ENCODE measurements at places on chromosomes 1 and 21.

DNA sequence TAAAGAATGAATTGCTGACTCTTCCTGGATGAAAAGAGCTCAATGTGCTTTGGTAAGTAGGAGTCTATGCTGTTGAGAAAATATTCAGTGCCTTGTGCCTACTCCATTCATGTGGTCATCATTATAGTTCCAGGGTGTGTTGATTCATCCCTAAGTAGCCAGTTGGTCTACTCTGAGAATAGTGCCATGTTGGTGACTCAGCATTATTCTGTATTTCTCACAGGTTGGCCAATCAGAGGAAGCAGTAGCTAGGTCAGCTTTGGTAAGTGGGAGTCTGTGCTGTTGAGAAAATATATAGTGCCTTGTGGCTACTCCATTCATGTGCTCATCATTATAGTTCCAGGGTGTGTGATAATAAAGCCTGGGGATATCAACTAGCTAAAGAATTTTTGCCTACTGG is 397.3 kb downstream of the AGBL4 start:
- DNase-seq: no peak

DNA sequence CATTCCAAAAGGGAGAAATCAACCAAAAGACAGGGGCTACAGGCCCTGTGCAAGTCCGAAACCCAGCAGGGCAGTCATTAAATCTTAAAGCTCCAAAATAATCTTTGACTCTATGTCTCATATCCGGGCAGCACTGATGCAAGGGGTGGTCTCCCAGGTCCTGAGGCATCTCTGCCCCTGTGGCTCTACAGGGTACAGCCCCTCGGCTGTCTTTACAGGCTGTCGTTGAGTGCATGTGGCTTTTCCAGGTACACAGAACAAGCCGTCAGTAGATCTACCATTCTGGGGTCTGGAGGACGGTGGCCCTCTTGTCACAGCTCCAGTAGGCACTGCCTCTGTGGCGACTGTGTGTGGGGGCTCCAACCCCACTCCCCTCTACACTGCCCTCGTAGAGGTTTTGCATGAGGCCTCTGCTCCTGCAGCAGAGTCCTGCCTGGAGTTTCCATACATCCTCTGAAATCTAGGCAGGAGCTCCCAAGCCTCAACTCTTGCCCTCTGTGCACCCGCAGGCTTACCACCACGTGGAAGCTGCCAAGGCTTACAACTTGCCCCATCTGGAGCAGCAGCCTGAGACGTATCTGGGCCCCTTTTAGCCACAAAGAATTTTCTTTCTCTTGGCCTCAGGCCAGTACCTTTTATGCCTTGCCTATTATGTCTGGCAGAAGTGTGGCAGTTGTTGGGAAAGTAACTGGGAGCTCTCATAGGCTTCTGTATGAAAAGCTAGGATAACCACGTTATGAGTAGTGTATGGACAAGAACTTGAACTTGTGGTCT is 52.5 kb downstream of the POU2F1 start:
- DNase-seq: no peak

DNA sequence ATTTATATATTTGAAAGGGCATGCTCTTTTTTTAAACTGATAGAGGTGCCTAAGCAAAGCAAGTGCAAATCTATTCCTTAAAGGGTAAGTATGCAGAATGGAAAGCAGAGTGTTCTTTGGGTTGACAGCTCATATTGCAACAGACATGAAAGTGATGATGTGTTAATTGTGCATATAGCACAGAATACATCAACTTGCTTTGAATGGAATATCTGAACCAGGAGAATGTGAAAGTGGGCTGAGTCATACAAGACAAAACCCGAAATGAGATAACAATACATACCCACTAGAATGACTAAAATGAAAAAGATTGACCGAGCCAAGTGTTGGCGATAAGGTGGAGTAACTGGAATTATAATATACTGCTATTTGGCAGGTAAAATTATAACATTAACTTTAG is 4.3 kb downstream of the CR1 start:
- no peak for DNase-seq

DNA sequence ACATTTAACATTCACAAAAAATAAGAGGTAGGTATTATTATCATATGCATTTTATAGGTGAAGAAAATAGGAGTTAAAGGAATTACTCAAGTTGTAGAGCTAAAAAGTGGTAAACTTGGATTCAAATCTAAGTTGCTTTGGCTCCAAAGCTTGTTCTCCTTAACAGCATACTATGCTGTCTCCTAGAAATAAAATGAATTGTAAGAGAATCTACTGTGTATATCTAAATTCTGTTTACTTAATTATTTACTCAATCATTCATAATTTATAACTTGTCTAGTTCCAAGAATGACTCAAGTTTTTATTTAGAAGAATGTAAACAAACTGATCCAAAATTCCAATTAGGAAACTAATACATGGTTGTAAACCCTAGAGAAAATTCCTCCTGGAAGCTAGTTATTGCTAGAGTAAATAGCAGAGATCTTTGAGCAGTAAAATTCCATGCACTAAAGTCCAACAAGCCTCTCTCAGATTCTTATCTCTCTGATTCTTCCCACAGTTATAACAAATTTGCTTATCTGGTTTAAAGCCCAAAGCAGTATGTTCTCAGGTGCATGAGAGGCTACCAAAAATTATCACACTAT is 132.5 kb upstream of the DPT start:
- no peak for DNase-seq

DNA sequence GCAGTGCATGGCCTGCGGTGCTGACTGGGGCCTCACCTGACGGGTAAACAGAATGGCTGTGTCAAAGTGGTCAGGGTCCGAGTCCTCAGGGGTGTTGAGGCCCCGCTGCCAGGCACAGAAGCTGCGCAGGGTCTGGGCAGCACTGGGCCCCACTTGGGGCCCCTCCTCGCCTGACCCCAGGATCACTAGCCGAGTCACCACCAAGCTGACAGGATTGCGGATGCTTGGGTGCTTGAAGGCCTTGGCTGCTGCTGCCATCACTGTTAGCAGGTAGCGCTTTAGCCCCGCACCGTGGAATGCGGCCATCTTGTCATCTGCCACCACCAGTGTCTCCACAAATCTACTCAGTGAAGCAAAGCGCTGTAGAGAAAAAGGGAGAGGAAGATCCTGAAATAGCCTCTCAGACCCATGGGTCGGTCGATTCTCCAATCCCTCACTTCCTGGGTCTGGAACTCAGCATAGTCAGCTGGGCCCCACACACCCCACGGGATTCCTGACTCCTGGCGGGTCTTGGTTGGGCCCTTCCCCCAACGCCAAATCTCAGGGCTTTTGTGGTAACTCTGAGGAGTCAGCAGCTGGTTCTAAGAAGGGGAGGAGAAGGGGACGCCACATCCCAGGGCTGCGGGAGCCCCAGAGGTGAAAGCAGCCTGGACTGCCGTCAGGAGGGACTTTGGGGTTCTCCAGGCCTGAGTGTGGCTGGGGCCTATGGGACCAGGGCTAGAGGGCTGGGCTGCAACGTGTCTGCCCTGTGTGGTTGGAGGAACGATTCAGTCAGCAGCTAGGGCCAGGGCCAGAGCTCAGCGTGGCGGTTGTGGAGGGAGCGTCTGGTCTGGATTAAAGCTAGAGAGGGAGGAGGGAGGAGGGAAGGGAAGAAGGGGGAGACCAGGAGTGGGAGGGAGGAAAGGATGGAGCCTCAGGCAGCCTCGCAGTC is 2.1 kb downstream of the ADAMTS4 start:
- no peak for DNase-seq

DNA sequence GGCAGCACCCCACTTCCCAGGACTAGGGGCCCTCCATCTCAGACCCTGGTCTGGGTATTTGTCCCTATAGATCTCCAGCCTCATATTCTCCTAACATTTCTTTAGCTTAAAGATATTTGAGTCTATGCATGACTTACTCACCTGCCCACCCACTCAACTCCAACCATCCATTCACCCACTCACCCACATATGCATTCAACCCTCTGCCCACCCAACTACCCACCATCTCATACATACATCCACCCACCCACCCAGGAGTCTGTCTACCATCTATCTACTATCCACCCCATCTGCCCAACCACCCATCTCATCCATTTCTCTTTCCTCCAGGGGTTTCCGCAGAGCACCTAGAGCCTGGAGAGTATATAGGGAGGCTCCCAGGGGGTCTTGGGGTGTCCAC is 42.7 kb downstream of the FAAH start:
- DNase-seq: no peak

- no peak for DNase-seq
Observed at GRCh38 chr1:107574044-107574443, 390.9 kb downstream of the VAV3 start.

DNA sequence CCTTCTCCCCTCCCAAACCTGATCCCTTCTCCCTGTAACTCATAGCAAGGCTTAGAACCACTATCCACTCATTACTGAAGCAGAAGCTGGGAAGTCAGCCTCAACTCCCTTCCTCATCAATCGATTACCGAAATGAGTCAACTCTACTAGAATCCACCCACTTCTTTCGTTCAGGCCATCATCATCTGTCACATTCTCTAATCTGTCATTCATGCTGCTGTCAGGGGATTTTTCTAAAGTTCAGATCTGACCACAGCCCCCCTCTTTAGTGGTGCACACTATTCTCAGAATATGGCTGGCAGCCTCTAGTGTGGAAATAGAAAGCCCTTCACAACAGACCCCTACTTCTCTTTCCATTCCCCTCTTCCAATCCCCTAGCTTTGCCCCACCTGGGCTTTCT is 5.1 kb downstream of the NT5C1A start:
- no peak for DNase-seq

GRCh38 chr1:17958704-17959103 is 148.9 kb upstream of the IGSF21 start:
- DNase-seq: no peak

DNA sequence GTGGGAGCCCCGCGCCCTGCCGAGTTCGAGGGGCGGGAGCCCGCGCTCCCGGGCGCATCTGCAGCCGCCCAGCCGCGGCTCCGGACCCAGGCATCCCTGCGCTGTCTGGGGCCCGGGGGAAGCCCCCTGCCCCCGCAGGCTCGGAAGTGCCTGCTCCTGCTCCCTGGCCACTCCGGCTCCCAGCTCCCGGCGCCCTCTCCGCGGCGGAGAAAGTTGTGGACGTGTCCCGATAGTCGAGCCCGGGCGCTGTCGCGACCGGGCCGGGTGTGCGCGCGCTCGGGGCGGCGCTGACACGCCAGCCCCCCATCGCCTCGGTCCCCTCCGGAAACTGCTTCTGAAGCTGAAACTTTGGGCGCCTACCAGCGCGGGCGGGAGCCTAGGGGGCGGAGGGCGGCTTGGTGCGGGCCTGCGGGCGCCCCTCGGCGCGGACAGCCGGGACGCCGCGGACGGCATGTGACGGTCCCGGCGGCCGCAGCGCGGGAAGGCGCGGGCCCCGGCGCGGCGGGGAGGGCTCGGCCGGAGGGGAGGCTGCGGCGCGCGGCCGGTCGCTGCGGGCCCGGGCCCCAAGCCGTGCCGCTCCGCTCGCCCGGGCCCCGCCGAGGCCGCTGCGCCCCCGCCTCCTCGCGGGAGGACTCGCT is 515 bp downstream of the MAN1C1 start:
- DNase-seq: peak; percentile 18

DNA sequence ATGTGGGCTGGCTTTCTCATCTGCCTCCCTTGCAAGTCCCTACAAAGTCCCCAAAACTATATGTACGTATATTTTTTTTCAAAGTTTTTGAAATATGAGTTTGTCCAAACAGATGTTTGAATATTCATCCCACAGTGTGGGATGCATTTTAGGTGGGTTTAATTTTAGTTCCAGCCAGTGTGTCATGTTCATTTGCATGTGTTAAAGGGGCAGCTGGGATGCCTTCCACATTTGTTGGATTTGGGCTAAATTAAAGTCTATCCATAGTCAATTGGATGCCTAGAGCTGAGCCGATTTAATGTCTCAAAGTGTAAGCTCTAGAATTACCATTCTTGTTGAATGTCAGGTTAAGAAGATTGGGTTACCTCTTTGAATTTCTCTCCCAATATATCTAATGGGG is 139.2 kb downstream of the GALNT2 start:
- no peak for DNase-seq

GRCh38 chr1:32448773-32449456 is 16.0 kb upstream of the ZBTB8B start:
- DNase-seq: no peak

GRCh38 chr1:17582124-17582774 is 42.8 kb downstream of the ARHGEF10L start:
- no peak for DNase-seq

- no peak for DNase-seq
Observed at GRCh38 chr1:85602571-85602970, 22.0 kb downstream of the CCN1 start.

DNA sequence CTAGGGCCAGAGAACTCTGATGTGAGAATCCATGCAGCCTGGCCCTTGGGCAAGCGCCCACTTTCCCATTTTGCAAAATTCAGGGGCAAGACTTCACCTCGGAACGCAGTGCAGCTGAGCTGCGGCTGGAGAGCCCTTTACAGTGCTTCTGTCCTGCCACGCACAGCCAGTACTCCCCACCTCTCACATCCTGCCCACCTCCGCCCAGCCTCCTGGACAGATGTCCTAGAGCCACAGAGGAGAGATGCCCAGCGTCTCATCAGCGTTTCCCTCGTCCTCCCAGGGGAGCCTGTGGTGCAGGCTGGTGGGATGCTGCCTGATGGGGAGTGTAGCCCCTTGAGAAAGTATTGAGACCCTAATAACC is 29.6 kb downstream of the RUNX3 start:
- DNase-seq: peak; percentile 7

DNA sequence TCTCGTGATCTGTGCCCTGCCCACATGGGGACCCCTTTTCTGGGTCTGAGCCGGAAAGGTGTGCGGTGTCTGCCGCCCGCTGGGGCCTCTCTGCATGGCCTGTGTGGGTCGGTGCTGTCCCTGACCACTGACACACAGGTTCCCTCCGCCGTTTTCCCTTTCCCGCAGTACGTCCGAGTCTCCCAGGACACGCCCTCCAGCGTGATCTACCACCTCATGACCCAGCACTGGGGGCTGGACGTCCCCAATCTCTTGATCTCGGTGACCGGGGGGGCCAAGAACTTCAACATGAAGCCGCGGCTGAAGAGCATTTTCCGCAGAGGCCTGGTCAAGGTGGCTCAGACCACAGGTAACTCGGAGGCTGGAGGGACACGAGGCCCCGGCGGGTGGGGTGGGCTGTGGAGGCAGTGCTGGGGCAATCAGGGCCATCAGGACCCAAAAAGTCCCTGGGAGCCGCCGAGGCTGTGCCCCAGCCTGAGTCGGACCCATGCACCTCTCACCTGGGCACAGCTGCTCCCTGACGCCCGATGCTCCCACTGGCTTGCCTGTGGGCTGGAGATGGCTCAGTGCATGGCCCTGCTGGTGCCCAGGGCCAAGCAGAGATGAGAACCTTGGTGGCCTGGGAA is 13.3 kb downstream of the TRPM2 start:
- DNase-seq: no peak

- no peak for DNase-seq
Observed at GRCh38 chr1:113681596-113682337, 77.5 kb downstream of the PHTF1 start.

DNA sequence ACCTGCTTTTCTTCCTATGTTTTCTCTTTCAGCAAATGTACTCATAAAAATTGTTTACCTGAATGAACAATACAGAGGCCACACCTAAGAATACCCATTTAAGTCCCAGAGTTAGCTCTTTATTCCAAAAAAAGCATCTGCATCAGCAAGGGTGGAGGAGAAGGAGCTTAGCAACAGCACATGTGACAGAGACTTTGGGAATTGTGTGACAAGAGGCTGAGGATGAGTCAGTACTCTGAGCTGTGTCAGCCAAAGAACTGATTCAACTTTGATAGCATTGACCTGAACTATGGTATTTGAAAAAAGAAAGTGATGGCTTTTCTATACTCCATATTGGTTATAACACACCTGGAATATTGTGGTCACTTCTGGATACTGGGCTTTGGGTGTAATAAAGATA is 162.7 kb downstream of the ZNF648 start:
- no peak for DNase-seq

Data from activated CD4-positive, alpha-beta T cell treated with anti-CD3 and anti-CD28 coated beads for 1 hour (primary cell).